ENCODE measurements at places on chromosomes 12 and 14. TPM values are rescaled to one million over a fixed set of nuclear protein-coding genes. Genes with fewer than 3 reads are reported as not detected.

The RPGRIP1 gene
- total RNA-seq, result 0.15 TPM

The PAH gene
- not detected for total RNA-seq

The SLC25A47 gene
- not detected for total RNA-seq

The CLEC4D gene
- total RNA-seq, result not detected

The ASPG gene
- 0.03 TPM for total RNA-seq

The IL26 gene
- not detected for total RNA-seq

The BAG5 gene
- 24.7 TPM for total RNA-seq

The AICDA gene
- total RNA-seq, result 0.13 TPM

The COX6A1 gene
- 783 TPM for total RNA-seq

The DBX2 gene
- total RNA-seq, result not detected

The ABCB9 gene
- total RNA-seq, result 12.1 TPM

The BEGAIN gene
- 6.1 TPM for total RNA-seq

The SDR9C7 gene
- total RNA-seq, result 0.05 TPM

The JPH4 gene
- total RNA-seq, result 0.07 TPM

The STX2 gene
- 22.9 TPM for total RNA-seq

The KRT79 gene
- 0.06 TPM for total RNA-seq

The FBLN5 gene
- 6.1 TPM for total RNA-seq

The PCED1B gene
- 15.9 TPM for total RNA-seq

The SART3 gene
- total RNA-seq, result 40.9 TPM

The FCF1 gene
- 52.7 TPM for total RNA-seq

The CHGA gene
- total RNA-seq, result 3.0 TPM

The COCH gene
- total RNA-seq, result 25.7 TPM

The CLEC1A gene
- total RNA-seq, result not detected

The WSCD2 gene
- total RNA-seq, result not detected

The TUBA1B gene
- total RNA-seq, result 2,545 TPM

The GLTP gene
- 21.6 TPM for total RNA-seq

The CLBA1 gene
- 14.4 TPM for total RNA-seq

The RHEBL1 gene
- total RNA-seq, result 4.4 TPM

The SRSF9 gene
- 198 TPM for total RNA-seq

The SOX5 gene
- total RNA-seq, result not detected

The EIF2B2 gene
- total RNA-seq, result 88.2 TPM

The RARG gene
- 23.2 TPM for total RNA-seq

The SERPINA3 gene
- total RNA-seq, result 12.6 TPM

The RHOJ gene
- total RNA-seq, result not detected

The CLEC4C gene
- not detected for total RNA-seq

The CCDC177 gene
- total RNA-seq, result 0.04 TPM

The MIP gene
- total RNA-seq, result 0.15 TPM

The FOXN4 gene
- total RNA-seq, result 0.08 TPM

The TMEM229B gene
- 0.24 TPM for total RNA-seq

The PLBD1 gene
- total RNA-seq, result 4.8 TPM

The SLC17A8 gene
- not detected for total RNA-seq

The TBC1D30 gene
- total RNA-seq, result 1.5 TPM

The SCN8A gene
- total RNA-seq, result 1.8 TPM

The RBP5 gene
- total RNA-seq, result 0.08 TPM

All from A549 treated with dexamethasone at 1 μM for 4 hours (cell line).